ENCODE measurements at places on chromosomes 7 and 10. TPM values are rescaled to one million over a fixed set of nuclear protein-coding genes. Genes with fewer than 3 reads are reported as not detected.
A peak's percentile ranks its signal among the peaks of the same experiment; 100 is the strongest.

GRCh38 chr7:42902331-42902730 lies 9.5 kb downstream of the C7orf25 start:
- no peak overlapping the region for H3K27ac ChIP-seq
- H3K27me3 ChIP-seq = no peaks in the 10 kb centered on the region
- no peaks in the 10 kb centered on the region for H3K4me1 ChIP-seq
- DNase-seq = no peak

GRCh38 chr10:104299031-104299904 lies 30.3 kb downstream of the GSTO2 start:
- H3K36me3 ChIP-seq = peaks cover 13% of the 10 kb centered on the region
- H3K27me3 ChIP-seq = peaks cover 6% of the 10 kb centered on the region
- H3K4me1 ChIP-seq = peaks cover 37% of the 10 kb centered on the region
- DNase-seq = no peak
- H3K4me3 ChIP-seq = peak overlapping the region; percentile 79
- H3K27ac ChIP-seq = peak overlapping the region; percentile 99

- no peaks in the 10 kb centered on the region for H3K36me3 ChIP-seq
- no peak for DNase-seq
Measured at GRCh38 chr10:111578076-111578475, 501.2 kb downstream of the ADRA2A start.

AMPH gene
- 9.4 TPM for total RNA-seq

CDK1 gene
- 10.4 TPM for total RNA-seq

Data from glutamatergic neuron (in vitro differentiated cells).